Renal pelvis (tissue), 12 donors: ENCODE measurements at places on chromosomes 12 and 14.
A peak's percentile ranks its signal among the peaks of the same experiment; 100 is the strongest.

- no peak for DNase-seq
These were observed 53.1 kb downstream of the TSPAN11 start for GRCh38 chr12:30979371-30980259.

DNA sequence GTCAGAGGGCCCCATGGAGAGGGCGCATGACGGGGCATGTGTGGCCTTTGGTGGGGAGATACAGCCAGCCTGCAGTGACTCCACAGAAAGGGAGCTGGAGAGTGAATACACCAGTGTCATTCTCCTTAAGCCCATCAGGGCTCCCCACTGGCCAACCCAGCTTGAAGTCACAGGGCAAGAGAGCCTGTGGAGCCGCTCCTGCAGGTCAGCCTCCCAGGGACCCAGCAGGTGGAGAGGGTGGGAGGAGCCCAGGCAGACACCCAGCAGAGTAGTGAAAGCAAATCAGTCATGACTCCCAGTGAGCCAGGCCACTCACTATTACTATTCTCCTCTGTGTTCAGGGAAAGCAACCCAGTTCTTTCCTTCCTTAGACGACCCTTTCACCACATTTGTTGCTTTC, 110.0 kb upstream of the CPM start:
- DNase-seq, result no peak

DNA sequence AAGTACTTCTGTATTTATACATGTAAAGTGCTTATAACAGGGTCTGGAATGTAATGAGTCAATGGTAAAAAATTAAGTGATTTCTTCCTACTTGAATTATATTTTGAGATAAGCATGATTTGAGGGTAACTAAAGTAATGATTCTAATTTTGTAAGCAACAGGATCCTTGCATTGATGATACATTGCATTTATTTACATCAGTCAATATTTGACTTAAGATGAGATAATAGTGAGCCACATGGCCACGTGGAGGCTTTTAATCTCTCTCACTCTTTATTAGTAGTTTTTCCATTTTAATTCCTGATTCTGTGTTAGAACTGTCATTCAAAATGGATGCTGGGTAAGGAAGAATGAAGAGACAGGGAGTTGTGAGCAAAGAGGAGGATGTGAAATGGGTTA, 298.1 kb upstream of the PRICKLE1 start:
- no peak for DNase-seq

DNA sequence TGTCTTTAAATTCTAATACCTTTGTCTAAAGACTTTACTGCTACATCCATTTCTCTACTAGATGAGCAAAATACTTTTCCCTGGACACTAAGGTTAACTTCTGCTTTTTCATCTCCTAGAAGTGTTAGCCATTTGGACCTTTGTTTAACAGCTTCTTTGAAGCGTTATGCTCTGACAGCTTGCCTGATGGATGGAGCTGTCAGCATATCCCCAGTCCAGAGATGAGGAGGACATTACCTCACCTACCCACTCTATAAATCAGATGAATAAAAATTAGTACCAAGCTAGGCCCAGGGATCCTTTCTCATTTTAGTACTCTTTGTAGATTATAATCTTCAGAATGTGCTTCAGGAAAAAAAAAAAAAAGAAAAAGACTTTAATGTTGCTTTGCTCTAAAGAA, 222.7 kb downstream of the PELI2 start:
- DNase-seq, result no peak

DNA sequence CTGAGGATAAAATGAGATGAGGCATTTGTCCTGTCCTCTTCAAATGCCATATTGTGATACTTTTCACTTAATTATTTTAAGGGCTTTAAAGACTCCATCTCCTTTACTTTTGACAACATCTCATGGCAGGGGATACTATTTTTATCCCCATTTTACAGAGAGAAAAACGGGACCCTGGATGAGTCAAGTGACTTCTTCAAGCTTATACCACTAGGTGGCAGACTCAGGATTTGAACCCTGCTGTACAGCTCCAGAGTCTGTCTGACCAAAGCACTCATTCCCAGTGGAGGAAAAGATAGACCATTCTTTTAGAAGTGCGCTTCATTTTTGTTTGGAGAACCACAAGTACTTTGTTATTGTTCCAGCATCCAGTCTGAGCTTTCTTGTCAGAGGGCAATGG, 1.7 kb upstream of the SMOC1 start:
- DNase-seq, result no peak

DNA sequence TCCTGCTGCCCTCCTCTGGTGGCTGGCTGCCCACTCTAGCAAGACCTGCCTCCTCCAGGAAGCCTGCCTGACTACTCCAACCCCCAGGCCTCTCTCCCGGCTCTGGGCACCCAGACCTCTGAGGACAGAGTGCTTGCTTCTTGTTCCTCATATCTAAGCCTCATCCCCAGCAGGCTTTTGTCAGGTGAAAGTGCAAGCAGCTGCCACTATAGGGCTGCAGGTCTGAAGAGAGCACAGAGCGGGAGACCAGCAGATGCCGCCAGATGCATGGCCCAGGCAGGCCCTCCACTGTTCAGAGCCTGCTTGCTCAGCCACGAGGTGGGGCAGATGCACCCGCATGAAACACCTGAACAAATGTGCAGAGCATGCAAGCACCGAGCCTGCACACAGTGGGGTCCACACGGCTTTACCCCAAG, 73.0 kb downstream of the SERPINA3 start:
- no peak for DNase-seq

GRCh38 chr12:76037130-76038103, 5.8 kb upstream of the PHLDA1 start:
- peak; percentile 74 for DNase-seq

GRCh38 chr12:131230340-131231031, 276.8 kb downstream of the ADGRD1 start:
- no peak for DNase-seq

GRCh38 chr12:54631551-54631950, 3.1 kb downstream of the LACRT start:
- no peak for DNase-seq

DNA sequence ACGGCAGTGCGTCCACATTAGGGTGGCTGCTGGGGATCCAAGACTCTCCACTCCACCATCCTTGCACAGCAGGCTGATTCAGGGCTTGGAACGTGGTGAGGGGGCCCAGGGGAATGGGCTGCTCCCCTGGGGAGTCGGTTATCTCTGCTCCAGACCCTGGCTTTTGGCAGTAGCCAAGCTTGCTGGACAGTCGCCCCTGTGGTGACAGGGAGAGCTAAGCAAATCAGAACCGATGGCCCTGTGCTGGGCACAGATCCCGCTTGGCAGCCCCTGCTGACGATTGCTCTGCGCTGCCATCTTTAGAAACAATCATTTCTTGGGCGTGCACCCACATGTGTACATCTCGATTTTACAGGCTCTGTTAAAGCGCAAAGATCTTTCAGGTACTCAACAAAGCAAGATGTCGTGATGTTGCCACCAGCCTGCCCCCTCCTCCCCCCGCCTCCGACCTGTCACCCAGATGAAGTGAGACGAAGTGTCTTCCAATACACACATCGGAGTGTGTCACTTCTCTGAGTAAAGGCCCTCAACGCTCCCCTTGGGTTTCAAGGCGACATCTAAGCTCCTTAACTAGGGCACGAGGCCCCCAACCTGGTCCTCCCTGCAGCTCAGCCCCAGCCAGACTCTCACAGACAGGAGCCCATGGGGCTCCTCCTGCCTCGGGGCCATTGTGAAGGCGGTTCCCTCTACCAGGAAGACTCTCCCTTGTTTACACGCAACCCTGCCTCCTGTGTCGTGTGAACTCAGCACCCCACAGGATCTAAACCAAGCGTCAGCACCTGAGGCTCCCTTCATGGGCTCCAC, 55.6 kb downstream of the PITPNM2 start:
- DNase-seq, result no peak

- DNase-seq, result no peak
These were observed 45.5 kb upstream of the ST8SIA1 start for GRCh38 chr12:22380031-22380430.

DNA sequence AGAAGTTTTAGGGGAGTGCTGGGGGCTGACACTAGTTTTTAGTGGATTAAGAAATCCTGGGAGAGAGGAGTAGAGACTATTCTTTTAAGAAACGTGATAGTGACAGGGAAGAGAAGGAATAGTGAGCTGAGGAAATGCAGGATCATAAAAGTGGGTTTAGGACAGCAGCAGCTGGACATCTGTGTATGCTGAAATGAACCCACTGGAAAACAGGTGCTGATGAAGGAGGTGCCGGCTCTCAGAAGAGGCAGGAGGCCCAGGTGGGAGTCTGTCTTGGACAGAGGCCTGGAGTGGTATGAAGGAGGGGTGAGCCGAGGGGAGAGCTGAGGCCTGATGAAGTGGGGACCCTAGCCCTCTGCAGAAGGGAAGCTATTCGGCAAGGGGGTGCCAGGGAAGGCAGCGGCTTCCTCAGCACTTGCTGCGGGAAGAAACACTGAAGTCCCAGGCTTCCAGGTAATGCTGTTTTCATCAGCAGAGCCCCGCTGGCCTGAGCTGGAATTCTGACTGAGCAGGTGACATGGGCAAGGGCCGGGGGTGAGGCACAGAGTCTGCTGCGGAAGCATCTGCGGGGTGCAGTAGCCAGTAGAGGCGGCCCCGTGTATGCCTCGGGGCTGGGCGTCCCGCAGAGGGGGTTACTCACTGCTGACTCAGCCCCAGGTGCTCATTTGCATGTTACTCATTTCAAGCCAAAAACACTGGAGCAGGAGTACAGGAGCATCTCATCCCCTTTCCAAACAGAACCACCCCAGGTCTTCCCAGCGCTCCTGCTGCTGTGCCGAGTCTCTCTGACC, 89.7 kb downstream of the TMCC3 start:
- no peak for DNase-seq

DNA sequence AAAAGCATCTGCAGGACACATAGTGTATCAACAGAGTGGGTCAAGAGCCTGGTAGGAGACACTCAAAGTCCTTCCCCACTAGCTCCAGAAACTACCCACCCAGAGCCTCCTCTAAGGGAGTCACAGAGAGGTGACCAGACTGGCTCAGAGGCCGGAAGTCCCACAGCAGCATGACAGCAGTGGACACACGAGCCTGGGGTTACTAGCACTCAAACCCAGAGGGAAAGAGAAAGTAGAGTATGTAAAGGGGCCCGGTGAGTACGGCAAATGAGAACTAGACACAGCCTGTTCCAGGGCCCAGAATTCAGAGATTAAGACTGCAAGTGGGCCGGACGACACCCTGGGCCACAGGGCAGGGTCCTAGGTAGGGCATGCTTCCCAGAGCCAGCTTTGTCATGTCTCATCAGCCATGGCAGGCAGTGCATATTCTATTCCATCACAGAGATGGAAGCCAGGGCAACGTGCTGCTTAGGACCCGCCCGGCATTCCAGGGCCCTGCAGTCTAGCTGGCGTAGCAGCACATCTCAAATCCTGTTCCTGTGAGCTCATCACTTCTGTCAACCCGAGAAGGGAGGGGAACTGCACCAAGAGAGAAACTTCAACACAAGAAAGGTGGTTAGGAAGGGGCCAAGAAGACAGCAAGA, 4.2 kb downstream of the IFFO1 start:
- DNase-seq, result no peak

- DNase-seq, result peak; percentile 51
These were observed 10.0 kb upstream of the CLEC7A start for GRCh38 chr12:10140001-10140400.

- no peak for DNase-seq
These were observed 48.3 kb upstream of the KCNMB4 start for GRCh38 chr12:70317781-70318180.

GRCh38 chr14:53215101-53215500, 62.0 kb upstream of the DDHD1 start:
- no peak for DNase-seq

DNA sequence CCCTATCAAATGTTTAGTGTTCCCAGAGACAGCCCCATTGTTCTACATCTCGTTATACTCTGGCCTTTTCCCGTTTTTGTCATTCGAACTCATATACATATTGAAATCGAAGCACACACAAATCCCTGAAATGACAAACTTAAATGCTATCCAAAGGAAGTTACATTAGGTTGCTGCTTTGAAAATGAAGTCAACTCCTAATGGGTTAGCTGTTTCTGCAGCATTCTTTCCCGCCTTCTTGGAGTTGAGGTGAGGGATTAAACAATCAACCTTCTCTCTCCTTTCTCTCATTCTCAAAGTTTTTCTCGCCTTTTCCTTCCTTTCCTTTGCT, 642 bp upstream of the PHC1 start:
- no peak for DNase-seq

DNA sequence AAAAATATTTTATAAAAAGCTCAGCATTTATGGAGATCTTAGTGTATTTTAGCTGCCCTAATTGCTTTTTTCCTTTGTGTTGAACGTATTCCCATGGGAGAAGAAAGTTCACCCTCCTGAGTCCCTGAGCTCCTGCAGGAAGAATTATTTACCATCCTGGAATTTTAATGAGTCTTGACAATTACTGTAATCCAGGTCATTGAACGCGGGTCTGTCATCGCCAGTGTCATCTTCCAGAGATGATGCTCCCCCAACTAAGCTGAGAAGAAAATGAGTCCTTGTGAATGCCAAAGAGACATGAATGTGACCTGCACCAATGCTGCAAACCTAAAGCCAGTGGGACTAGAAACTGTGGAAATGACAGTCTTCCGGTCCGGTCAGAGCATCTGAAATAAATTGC, 129.5 kb downstream of the FBXL14 start:
- DNase-seq, result no peak

- DNase-seq, result no peak
These were observed 10.1 kb upstream of the ARID4A start for GRCh38 chr14:58288106-58288792.

DNA sequence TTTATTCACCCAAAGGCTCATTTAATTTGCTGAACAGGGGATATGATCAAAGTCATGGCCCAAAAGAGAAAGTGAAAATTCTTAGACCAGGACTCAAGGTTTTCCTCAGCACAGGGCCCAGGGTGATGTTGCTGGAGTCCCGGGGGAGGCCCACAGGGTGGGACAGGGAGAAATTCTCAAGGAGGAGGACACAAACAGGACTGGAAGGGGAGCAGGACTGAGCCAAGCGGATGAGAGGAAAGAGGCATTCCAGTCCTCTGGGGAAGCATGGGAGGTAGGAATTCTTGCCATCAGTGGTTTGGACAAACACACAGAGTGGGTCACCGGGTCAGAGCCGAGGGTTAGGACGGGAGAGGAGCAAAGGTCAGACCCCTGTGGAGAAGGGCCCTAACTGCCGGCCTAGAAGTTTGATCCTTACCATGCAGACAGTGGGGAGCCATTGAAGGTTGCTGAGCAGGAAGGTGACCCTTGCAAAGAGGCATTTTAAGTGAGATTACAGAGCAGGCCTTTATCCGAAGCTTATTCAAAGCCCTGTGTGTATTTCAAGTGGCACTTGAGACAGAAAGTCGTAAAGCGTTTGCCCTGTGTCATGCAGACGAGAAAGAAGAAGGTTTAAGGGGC, 68.4 kb upstream of the PTGR2 start:
- DNase-seq, result no peak

GRCh38 chr12:111636209-111636945, 37.3 kb upstream of the ATXN2 start:
- DNase-seq, result peak; percentile 74
